ENCODE measurements at places on chromosomes 3 and 15.
A peak's percentile ranks its signal among the peaks of the same experiment; 100 is the strongest.

GRCh38 chr3:184603151-184604030, 41.8 kb downstream of the EPHB3 start:
- no peak for DNase-seq

DNA sequence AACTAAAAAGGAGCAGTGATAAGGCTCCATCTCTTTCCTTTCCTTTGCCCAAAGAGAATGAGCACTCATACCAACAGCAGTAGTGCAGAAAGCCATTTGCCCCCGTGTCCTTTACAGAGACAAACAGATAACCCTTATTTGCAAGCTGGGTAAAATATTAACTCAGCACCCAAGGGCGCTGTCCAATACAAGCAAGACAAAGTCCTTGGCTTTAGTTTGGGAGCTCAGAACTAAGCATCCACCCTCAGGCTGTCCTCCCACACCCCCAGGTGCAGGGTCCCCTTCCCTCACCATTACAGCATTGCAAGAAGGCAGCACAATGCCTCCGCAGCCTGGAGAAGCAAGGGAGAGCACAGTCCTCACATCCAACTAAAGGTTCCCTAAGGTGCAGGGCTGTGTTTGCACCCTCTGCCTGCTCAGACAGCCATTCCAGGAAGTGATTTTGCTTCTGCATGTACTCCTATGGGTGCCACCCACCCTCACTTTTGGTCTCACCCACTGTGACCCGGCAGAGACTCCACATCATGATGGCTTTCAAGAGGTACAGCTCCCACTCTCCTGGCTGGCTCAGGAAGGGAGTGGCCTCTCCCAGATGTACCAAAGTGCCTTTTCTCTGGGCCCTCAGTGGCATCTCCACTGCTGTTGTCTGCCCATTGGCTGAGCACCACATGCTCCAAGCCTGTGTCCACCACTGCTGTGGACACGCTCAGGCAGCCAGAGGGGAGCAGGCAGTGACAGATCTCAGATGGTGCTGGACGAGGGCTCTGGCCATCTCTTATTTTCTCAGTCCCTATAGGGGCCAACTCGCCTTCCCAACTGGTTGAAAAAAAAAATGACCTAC, 34.1 kb upstream of the HES1 start:
- no peak for DNase-seq

DNA sequence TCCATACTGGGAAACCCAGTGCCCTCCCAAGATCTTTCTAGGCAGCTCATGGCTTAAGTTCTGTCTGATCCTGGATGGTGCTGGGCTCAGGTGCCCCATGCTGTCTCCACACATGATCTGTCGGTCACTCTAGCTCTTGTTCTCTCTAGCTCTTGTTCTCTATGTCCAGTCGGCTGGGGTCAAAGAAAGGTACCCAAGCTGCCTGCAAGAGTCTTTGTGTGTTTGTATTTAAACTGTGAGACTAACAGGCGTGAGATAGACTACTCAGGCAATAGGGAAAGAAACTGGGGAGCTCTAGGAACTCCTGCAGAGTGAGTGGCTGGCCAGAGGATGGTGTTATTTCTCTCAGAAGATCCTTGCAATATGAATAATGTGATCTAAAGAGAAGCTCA, 40.2 kb downstream of the GPR156 start:
- no peak for DNase-seq

DNA sequence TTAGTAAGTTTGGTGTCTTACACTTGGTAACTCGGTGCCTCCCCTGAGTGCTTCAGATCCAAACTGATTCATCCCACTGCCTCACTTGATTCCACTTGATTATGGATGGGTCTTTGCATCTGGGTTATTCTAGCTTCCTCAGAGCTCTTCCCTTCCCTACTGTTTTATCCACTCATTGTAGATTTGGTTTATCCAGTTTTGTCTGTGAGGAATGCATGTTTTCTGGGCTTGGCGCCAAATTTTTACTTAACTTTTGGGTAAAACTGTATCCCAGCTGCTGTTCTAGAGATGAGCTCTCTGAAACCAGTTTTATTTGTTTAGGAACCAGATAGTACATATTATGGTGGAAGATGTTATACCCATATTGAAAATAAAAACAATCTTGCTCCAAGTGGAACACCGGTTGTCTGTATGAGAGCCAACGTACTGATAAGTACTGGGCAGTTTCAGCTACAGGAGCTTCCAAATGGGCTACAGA, 20.9 kb downstream of the RAD54L2 start:
- DNase-seq: no peak

GRCh38 chr15:66066481-66066880, 187.1 kb downstream of the MEGF11 start:
- no peak for DNase-seq

- DNase-seq: no peak
Measured at GRCh38 chr3:148735597-148735996, 37.9 kb downstream of the AGTR1 start.

- DNase-seq: no peak
Measured at GRCh38 chr3:170839518-170840100, 30.4 kb downstream of the RPL22L1 start.

- DNase-seq: no peak
Measured at GRCh38 chr3:176951144-176951543, 246.1 kb downstream of the TBL1XR1 start.

- no peak for DNase-seq
Measured at GRCh38 chr15:99086327-99086667, 18.6 kb upstream of the SYNM start.

DNA sequence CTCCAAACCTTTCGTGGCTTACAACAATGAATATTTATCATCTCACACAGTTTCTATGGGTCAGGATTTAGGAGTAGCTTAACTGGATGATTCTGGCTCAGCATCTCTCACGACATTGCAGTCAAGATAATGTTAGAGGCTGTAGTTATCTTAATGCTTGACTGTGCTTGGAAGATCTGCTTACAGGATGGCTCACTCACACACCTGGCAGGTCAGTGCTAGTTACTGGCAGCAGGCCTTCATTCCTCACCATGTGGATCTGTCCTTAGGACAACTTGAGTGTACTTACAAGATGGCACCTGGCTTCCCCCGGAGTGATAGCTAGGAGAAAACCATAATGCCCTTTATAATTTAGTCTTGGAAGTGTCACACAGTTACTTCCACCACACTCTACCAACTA, 32.8 kb upstream of the OXTR start:
- no peak for DNase-seq

- DNase-seq: no peak
Measured at GRCh38 chr3:133466531-133467386, 66.9 kb downstream of the BFSP2 start.

DNA sequence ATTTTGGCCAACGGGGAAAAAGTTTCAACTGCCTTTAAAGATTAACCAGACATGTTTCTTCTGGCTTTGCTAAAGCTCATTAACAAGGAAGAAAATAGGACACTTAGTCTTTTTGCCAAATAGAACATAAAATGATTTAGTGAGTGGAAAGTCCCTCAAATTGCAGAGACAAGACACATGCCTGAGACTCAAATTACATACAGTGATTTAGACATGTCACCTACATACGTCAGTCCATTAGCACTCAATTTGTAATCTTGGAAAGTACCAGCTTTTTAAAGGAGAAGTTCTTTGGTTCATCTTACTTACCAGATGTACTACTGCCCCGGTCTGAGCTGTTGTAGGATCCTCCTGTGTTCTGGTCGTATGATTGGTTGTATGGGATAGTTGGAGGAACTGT, 1134.2 kb downstream of the ROBO1 start:
- no peak for DNase-seq

- peak; percentile 56 for DNase-seq
Measured at GRCh38 chr3:98556164-98557130, 24.7 kb downstream of the GPR15 start.

DNA sequence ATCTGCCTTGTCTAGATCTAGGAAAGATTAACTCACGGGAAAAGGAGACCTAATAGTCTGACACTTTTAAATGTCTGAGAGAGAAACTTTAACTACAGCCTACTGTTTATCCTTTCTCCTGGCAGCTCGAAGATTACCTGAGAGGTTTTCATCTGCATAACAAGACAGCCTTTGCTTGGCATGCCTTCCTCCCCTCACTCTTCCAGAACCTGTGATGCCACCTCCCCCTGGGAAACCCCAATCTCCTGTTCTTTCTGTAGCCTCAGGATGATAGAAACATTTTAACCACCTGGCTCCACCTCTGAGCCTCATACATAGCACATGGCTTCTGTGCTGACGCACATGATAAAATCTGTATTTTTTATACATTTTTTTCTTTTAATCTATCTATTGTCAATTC, 420.8 kb downstream of the CNTN6 start:
- DNase-seq: no peak

GRCh38 chr3:37475435-37475834, 301.1 kb upstream of the LRRFIP2 start:
- DNase-seq: no peak

GRCh38 chr3:19216669-19217337, 68.5 kb downstream of the KCNH8 start:
- DNase-seq: no peak

DNA sequence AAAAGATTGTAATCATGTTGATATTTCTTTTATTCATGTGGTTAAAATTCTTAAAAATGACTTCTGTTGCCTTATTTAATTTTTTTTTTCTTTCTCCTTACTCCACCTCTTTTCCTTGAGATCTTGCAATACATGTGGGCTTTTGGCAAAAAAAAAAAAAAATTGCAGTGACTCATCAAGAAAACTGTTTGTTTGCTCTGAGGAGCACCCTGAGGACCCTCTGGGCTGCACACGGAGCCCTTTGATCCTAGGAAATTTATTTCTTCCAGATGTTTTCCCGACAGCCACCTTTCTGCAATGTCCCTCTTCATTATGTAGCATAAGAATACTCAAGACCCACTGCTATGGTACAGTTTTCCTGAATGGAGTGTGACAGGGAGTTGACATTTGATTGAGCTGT, 371.7 kb downstream of the ZBTB20 start:
- no peak for DNase-seq

- DNase-seq: no peak
Measured at GRCh38 chr3:158384019-158384418, 187.0 kb upstream of the MLF1 start.

GRCh38 chr15:77588126-77588525, 44.6 kb downstream of the LINGO1 start:
- DNase-seq: no peak

GRCh38 chr3:10245081-10245712, 3.1 kb upstream of the TATDN2 start:
- DNase-seq: no peak

DNA sequence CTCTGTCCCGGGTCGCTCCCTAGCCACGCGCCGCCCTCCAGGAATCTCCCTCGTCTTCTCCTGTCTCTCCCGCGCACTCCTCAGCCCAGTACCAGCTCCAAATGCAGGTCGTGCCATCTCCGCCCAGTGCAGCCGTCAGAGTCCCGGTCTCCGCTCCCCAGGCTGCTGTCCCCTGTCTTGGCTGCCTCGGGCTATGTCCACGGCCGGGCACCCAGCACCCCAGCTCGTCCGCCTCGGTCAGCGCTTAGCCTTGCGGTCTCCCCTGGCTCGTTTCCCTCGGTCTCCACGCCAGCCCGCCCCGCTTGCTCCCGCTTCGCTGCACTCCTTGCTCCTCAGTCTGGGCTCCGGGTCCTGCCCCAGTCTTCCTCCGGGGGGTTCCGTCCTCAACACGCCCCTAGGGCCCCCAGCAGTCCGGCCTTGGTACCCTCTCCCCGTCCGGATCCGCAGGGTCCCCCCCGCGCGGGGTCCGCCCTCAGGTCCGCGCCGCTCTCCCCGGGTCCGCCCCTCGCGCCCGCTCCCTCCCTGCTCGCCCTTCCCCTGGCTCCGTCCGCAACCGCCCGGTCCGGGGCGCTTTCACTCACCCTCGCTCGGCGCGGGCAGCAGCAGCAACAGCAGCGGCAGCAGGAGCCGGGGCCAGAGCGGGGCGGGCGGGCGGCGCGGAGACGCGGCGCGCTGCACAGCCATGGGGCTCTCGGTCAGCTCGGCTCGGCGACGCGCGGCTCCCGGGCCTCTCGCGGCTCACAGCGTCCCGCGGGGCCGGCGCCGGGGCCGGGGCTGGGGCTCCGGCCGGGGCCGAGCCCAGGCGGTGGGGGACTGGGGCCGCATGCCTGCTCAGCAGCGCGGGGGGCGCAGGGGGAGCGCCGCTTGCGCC, 462 bp downstream of the IGDCC3 start:
- DNase-seq: no peak

- DNase-seq: no peak
Measured at GRCh38 chr3:127005864-127006500, 23.1 kb downstream of the PLXNA1 start.

DNA sequence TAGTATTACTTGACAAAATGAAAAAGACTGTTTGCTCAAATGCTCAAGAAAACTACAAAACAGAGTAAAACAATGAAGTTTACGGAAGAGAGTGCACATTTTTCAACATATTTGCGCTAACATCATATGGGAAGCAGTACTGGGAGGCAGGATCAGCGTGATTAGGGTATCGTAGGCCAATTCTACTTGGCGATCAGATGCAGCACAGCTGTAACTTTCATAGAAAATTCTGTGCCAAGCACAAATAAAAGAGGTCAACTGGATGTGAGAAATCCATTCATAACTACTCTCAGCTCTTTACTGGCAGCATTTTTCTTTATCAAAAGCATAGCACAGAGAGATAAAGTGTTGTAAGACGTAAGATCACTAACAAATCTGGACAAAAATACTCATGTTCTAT, 1196.3 kb upstream of the GBE1 start:
- no peak for DNase-seq

- no peak for DNase-seq
Measured at GRCh38 chr15:76667943-76668715, 237.0 kb downstream of the SCAPER start.

- DNase-seq: peak; percentile 91
Measured at GRCh38 chr15:76905013-76905839, at the start of gene SCAPER. TSS of gene SCAPER (minus strand) at chr15:76905340. CDS start at chr15:76883817, 21,523 bp downstream.

GRCh38 chr3:42743204-42743995, 29.7 kb downstream of the CCDC13 start:
- no peak for DNase-seq

GRCh38 chr15:31905054-31905453, 125.3 kb upstream of the CHRNA7 start:
- DNase-seq: no peak

DNA sequence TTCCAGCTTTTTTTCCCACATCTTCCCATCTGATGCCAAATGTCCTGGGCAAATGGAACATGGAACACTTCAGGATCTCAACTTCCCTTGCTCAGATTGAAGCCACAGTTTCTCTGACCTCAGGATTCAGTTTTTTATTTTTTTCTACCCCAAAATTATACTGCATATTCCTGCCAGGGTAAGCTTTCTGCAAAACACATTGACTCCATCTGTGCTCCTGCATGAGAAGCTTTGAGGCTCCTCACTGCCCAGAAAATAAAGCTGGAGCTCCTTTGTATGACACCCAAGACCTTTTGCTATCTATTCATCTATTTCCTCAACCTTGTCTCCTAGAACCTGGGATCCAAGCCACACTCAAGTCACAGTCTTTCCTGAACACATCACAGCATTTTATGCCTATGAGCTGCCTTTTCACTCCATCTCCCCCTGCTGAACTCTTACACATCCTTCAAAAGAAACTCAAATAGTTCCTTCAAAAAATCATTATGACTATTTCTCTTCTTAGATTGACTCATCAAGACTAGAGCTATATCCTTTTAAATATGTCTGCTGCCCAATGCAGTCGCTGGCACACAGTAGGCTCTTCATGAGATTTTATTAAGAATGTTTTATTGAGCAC, 57.4 kb upstream of the PSMD6 start:
- DNase-seq: no peak

GRCh38 chr15:74768771-74769342, 13.0 kb upstream of the CSK start:
- peak; percentile 66 for DNase-seq
